ENCODE measurements at places on chromosomes 11 and 22.

- no peak for DNase-seq
Measured at GRCh38 chr11:17153757-17154156, 54.0 kb downstream of the PIK3C2A start.

DNA sequence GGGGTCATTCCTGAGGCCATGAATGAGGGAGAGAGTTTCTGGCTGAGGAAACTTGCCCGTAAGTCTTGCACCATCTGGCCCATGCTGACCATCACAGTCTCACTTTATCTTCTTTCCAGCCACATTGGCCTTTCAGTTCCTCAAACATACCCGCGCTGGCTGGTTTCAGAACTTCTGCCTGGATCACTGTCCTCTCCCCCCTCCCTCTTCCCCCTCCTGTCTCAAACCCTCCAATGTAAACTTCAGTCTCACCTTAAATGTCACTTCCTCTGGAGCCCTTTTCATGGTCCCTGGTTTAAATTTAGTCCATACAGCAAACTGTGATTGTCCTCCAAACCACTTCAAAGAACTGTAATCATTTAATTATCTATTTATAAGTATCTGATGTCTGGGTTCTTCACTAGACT lies 3.7 kb upstream of the TMEM109 start:
- no peak for DNase-seq

GRCh38 chr11:76030286-76030685 lies 176.0 kb downstream of the WNT11 start:
- DNase-seq: no peak

GRCh38 chr11:82176365-82176764 lies 557.3 kb downstream of the FAM181B start:
- DNase-seq: no peak

- DNase-seq: no peak
Measured at GRCh38 chr11:96015906-96016565, 92.1 kb upstream of the MTMR2 start.

DNA sequence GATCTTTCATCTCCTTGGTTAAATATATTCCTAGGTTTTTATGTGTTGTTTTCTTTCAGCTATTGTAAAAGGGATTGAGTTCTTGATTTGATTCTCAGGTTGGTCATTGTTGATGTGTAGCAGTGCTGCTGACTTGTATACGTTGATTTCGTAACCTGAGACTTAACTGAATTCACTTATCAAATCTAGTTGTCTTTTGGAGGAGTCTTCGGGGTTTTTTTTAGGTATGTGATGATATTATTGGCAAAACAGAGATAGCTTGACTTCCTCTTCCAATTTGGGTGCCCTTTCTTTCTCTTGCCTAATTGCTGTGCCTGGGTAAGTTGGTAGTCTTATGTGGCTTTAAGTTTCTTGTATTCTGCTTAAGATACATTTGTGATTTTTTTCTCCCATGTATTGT lies 52.8 kb downstream of the CBL start:
- DNase-seq: no peak

DNA sequence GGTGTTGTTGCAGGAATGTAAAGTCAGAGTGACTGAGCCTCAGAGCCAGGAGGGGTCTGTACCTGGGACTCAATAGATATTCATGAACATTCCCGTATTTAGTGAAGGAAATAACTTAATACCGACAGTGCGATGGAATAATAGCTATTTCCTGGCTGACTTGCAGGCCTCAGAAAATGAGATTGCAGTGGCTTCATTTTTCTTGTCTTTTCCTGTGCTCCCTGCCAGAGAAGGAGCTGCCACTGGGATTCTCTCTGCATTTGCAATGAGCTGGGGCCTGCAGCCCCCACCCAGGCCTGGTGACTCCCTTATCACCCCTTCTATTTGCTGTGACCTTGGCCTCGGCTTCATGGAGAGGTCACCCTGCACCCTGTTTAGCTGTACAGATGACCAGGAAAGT lies 173.4 kb downstream of the MIAT start:
- no peak for DNase-seq

- no peak for DNase-seq
Measured at GRCh38 chr11:72984453-72985077, 157.6 kb downstream of the FCHSD2 start.

DNA sequence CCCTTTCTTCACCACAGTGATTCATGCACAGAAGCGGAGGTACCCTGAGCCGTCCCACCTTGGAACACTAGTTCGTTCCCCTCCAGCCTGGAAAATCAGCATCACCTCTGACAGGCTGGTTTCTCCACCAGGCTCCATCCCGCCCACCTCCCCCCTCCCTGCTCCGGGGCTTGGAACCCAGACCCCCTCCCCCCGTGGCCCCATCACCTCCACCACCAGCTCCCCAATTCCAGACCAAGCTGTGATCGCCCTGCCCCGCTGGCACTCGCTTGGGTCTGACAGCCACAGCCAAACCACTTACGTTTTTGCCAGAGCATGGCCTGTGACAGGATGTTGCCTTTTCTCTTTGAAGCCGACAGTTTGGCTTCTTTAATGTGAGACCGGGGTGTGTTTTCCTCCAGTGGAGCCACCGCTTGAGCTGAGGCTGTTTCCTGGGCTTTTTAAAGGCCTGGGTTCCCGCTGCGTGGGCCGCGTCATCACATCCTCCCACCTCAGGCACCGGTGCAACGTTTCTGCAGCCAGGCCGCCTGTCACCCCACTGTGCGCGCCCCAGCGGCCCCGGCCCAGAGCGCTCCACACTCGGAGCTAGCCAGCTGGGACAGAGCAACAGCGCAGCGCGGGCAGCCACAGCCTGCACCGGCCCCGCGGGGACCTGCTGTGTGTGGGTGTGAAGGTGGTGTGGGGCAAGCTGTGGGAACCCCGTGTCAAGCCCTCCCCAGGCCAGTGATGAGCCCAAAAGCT lies at the start of gene POU2AF1:
Gene POU2AF1, minus strand, starts transcription at position 415 of the 741 bp plus-strand sequence. Its CDS starts 98 bp downstream, at position 317.
- peak; percentile 62 for DNase-seq

- DNase-seq: no peak
Measured at GRCh38 chr11:30816959-30817880, 231.1 kb upstream of the MPPED2 start.

DNA sequence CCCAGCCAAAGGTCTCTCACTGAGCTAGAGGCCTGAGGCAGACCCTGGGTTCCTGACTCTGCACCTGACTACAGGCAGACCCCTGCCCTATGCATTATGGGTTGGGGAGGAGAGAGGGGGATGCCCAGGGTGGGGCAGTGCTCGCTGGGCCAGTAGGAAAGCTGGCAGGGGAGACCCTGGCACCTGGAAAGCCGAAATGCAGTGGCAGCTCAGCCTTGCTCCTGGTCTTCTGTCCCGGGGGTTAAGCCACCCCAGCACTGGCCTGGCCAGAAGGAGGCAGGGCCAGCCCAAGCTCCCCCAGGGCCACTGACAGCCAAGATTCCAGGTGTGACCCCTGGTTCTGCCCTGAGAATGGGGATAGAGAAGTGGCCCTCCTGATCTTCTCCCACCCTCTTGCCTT lies 5.4 kb downstream of the ARAP1 start:
- DNase-seq: no peak

DNA sequence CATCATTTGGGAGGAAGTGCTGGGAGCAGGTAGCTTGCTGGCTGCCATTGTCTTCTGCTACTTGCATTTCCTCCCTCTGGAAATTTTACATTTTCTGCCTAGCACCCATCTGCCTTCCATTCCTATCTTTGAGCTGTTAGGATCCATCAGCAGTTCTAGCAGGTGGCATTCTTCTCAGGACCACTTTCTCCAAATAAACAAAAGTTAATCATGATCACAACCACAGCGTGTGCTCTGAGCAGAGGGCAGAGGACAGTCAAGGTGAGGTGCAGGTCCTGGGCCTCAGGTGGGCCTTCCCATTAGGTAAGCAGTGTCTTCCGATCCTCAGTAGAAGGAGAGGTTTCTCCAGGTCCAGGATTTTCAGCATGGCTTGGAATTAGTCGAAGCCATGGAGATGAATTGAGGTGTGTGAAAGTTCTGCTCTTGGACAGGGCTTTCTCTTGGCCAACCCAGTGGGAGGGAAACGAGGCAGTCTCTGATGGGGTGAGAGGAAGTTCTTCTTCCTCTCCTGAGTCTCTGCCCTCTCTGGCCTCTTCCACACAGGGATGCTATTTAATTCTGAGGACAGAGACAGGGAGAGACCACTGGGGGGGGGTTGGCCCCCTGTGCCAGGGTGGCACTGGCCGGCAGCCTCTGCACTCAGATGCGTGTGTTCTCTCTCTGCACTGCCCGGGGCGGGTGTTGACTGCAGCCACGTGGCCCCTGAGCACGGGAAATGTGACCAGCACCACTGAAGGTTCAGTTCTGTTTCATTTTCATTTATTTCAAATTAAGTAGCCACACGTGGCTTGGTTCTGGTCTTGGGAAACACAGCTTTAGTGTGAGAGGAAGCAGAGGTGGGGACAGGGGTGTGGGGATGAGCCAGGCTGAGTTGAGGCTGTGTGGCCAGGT lies 170.8 kb downstream of the TBC1D22A start:
- no peak for DNase-seq

- DNase-seq: no peak
Measured at GRCh38 chr11:107040433-107041087, 22.3 kb upstream of the GUCY1A2 start.

DNA sequence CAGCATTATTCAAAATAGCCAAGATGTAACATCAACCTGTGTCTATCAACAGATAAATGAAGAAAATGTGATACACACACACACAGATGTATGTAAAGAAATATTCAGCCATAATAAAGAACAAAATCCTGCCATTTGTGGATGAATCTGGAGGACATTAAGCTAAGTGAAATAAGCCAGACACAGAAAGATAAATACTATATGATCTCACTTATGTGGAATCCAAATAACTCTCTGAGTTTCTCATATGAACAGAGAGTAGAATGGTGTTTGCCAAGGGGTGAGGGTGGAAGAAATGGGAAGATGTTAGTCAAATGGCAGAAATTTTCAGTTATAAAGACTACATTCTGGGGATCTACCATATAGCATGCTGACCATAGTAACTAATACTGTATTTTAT lies 224.2 kb downstream of the GUCY1A2 start:
- DNase-seq: no peak

DNA sequence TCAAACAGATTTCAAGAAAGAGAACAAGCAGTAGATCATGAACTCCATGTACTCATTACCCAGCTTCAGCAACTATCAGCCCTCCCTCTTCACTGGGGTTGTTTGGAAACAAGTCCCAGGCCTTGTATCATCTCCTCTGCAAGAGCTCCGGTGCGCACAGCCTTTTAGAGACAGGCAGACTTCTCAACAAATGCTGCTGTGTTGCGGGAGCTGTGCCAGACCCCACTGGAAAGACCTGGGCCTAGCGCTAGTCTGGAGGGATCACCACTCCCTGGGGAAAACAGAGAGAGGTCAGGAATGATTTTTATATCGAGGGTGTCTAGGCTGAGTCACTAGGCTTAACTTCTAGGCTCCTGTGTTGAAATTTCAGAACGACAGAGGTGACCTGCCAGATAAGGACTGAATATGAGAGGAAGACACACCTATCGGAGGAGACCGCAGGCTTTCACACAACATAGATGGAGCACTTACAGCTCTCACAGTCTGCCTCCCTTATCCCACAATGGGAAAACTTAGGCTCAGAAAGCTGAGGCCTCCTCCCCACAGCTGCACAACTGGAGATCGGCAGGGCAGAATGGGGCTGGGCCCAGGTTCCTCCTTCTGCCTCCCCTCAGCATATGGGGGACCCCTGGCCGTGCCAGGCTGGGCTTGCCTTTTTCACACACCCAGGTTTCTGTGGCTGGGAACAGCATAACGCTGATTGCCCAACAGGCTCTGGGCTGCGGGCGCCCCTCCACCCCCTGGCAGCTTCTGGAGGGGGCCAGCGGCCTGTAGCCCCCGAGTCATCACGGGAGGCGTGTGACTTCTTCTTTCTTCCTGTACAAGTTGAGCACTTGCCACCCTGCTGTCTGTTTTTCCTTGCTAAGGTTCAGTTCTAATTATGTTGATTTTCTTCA lies 86.0 kb downstream of the PKNOX2 start:
- DNase-seq: no peak

- no peak for DNase-seq
Measured at GRCh38 chr11:45906965-45907611, at the start of gene FREY1. Gene FREY1, minus strand, starts transcription at chr11:45907271. Its CDS starts 26 bp downstream, at chr11:45907245.

- no peak for DNase-seq
Measured at GRCh38 chr11:105152560-105152959, 13.0 kb upstream of the CARD18 start.

GRCh38 chr11:3156282-3156660 lies 8.8 kb downstream of the OSBPL5 start:
- no peak for DNase-seq

DNA sequence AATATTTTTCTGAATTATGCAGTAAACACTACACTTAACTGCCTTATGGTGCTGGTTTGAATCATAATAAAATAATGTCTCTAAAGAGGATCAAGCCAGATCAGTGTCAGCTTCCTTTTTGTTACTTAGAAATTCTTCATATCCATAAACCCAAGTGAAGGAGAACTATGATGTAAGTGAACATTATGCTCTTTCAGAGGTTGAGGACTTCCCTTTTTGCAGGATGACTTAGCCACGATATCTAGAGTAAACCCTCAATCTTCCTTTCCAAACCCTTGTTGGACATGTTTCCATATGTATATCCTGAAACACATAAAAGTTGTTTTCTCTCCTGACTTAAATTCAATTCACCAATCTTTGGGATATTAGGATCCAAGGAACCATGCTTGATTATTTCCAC lies 19.1 kb downstream of the OR8D1 start:
- DNase-seq: no peak

- no peak for DNase-seq
Measured at GRCh38 chr22:39941601-39942000, 18.6 kb upstream of the TMA7B start.

- DNase-seq: no peak
Measured at GRCh38 chr11:111736181-111736590, 30.0 kb downstream of the PPP2R1B start.
